Activated T-helper 17 cell treated with anti-CD3 and anti-CD28 coated beads, Interleukin-2, amount 50 U/mL, for 72 hours (primary cell): ENCODE measurements at places on chromosomes 6 and 20. TPM values are rescaled to one million over a fixed set of nuclear protein-coding genes. Genes with fewer than 3 reads are reported as not detected.
A peak's percentile ranks its signal among the peaks of the same experiment; 100 is the strongest.

Gene GTSF1L
- not detected for total RNA-seq

Gene NRM
- 36.9 TPM for total RNA-seq

Gene C2
- 4.7 TPM for total RNA-seq

Gene CRISP2
- not detected for total RNA-seq

Gene OTOR
- total RNA-seq: not detected

Gene MAP3K7
- 25.8 TPM for total RNA-seq

Gene CGA
- not detected for total RNA-seq

- ATAC-seq: no peak
Observed at GRCh38 chr6:118895261-118895560, 1.3 kb downstream of the ASF1A start.

GRCh38 chr20:31987744-31988143, 19.8 kb downstream of the XKR7 start:
- ATAC-seq: peak; percentile 37

- no peak for ATAC-seq
Observed at GRCh38 chr6:14379568-14379967, 262.0 kb downstream of the CD83 start.

- ATAC-seq: no peak
Observed at GRCh38 chr6:105369145-105369544, 33.7 kb downstream of the PREP start.

- no peak for ATAC-seq
Observed at GRCh38 chr20:10047427-10047826, 12.6 kb downstream of the ANKEF1 start.

DNA sequence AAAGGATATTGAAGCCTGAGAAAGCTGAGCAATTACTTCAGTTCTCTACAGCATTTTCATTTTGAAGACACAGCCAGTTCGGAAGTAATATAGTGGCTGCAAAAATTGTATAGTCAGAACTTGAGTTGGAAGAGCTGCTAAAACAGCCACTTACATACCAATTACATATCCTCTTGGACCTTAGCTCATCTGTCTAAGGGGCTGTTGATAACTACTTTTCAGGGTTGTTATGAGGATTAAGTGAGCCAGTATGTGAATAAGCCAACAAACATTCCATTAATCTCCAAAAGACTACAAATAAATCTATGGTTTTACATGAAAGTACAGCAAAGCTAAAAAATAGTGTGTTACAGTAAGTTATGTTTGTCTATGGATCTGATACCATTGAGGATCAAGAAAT, 59.7 kb downstream of the TMEM200A start:
- ATAC-seq: no peak

- ATAC-seq: peak; percentile 86
Observed at GRCh38 chr6:145823328-145823944, 8.8 kb upstream of the FBXO30 start.

GRCh38 chr6:53216301-53216700, 67.7 kb upstream of the GCM1 start:
- no peak for ATAC-seq

- no peak for ATAC-seq
Observed at GRCh38 chr6:10033223-10033829, 381.5 kb downstream of the TFAP2A start.

- ATAC-seq: no peak
Observed at GRCh38 chr6:151963001-151963400, 155.5 kb downstream of the ESR1 start.

GRCh38 chr20:50408526-50409364, 101.4 kb upstream of the PTPN1 start:
- ATAC-seq: no peak

- ATAC-seq: peak; percentile 79
Observed at GRCh38 chr6:35302604-35303241, 5.1 kb downstream of the DEF6 start.

DNA sequence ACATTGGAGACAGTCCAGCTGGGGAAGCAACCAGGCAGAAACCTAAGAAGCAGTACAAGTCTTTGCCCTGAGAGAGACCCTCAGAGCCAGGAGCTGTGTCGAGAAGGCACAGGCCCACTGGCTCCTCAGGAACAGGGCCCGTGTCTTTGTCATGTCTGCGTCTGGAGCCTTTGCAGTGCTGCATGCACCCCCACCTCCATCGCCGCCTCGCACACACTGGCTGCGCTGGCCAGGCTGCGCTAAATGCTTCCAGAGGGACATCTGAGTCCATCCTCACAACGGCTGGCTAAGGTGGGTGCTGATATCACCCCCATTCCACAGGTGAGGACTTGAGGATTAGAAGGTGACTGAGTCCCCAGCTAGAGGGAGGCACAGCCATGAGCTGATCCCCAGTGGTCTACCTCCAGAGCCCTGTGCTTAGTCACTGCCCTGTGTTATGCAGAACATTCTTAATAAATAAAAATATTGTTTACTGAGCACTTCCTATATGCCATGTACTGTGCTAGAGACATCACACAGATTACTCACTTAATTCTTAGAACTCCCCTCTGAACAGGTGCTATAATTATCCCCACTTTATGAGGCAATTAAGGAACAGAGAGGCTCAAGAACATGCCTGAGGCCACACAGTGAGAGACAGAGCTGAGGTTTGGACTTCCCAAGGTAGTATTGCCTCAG, 27.6 kb downstream of the GABRR2 start:
- no peak for ATAC-seq

DNA sequence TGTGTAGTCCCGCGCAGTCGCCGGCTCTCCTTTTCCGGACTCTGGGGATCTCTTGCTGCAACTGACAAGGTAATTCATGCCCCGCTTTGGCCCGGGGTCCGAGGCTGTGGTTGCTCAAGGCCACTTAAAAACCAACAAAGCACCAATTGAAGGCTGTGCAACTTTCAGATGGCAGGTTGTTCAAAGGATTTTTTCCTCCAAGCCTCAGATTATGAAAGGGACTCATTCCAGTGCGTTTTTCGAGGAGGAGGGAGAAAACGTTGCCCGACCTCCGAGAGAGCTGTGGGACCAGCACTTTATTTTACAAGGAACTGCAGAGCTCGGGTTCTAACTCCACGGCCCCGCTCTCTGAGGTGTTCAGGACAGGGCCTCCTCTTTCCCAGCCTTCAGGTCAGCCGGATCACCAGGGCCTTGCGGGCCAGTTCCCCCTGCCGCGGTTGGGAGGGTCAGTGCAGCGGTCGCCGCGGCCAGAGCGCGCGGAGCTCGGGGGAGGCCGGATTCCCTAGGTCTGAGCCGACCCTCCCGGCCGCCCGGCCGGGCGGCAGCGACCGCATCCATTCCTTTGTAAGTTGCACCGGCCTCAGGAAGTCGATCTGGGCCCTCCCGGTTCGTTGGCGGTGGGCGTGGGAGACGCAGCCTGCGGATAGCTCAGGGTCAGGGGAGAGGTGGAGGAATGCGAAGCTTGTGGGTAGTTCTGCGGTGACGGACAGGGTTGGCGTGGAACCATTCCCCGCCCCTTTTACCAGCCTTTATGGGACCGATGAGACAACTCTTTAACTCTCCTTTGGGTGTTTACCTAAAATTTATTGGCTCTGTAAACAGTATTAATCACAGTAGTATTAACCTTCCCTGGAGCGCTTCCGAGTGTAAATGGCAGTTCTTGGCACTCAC, 1.6 kb downstream of the UTRN start:
- ATAC-seq: no peak

GRCh38 chr6:164167873-164168405, 753.4 kb downstream of the QKI start:
- ATAC-seq: no peak

GRCh38 chr20:24151621-24152294, 163.2 kb upstream of the GGTLC1 start:
- no peak for ATAC-seq

- ATAC-seq: no peak
Observed at GRCh38 chr20:58745391-58745790, 52.8 kb downstream of the NPEPL1 start.

GRCh38 chr6:18340781-18341551, 46.2 kb upstream of the RNF144B start:
- ATAC-seq: no peak

- ATAC-seq: no peak
Observed at GRCh38 chr20:47551841-47552240, 50.2 kb downstream of the NCOA3 start.

DNA sequence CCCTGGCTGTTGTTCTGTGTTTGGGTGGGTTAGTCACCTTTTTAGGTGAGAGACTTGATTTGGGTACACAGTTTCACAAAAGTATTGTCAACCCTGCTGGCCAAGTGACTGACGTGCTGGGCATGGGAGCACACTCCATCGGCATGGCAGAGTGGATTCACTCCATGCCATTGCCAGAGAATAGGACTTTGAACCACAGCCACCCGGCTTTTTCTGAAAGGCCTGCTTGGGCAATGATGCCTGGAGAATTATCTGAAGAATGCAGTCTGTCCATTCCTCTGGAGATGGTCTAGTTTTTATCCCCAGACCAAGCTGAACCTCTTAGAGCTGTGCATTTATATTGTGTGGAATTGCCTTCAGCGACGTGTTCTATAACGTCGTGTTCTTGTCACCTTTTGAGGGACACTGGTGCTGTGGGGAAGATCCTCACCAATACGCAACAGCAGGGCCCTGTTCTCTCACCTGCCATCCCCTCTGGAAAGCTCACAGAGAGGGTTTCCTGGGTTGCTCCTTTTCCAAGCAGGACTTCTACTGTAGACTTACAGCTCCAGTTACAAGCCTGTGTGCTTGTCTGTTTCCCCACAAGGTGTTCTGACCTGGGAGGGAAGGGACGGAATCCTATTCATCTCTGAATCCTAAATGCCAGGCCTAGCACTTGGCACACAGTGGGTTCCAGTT, 183.4 kb upstream of the AKAP12 start:
- no peak for ATAC-seq

- no peak for ATAC-seq
Observed at GRCh38 chr6:42159431-42160024, 13.6 kb upstream of the GUCA1A start.

DNA sequence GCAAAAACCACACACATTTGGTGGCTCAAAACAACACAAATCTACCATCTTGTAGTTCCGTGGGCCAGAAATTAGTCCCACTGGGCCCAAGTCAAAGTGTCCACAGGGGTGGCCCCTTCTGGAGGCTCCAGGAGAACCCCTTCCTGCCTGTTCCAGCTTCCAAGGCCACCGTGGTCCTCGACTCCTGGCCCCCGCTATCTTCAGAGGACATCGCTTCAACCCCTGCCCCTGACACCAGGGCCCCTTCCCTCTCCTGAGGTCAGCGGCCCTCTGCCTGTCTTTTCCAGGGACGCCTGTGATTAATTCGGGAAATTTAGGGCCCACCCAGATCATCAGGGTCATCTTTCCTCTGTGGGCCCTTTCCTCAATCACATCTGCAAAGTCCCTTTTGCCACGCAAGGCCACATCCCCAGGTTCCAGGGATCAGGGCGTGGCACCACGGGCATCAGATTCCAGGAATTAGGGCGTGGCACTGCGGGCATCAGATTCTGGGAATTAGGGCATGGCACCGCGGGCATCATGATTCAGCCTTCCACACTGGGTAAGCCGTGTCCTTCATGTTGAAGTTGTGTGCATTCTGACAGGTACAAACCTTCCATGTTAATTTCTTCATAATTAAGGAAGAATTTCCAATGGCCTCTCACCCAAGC, 59.9 kb upstream of the SMOC2 start:
- ATAC-seq: no peak

DNA sequence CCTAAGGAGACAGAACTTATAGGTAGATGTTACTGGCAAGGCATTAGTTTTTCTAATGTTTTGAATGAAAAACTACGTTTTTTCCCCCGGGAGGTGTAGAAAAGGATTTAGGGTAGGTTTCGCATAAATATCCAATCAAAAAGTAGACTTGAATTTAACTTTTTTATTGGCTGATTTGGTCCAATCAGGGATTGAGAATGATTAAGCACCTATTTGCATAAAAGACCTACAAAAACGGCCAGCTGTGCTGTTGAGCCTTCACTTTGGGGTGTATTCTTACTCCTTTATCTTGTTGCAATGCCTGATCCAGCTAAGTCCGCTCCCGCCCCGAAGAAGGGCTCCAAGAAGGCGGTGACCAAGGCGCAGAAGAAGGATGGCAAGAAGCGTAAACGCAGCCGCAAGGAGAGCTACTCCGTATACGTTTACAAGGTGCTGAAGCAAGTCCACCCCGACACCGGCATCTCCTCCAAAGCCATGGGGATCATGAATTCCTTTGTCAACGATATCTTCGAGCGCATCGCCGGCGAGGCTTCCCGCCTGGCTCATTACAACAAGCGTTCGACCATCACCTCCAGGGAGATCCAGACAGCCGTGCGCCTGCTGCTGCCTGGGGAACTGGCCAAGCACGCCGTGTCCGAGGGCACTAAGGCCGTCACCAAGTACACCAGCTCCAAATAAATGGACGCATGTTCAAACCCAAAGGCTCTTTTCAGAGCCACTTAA, 113.5 kb upstream of the BTN3A2 start:
- ATAC-seq: peak; percentile 71

DNA sequence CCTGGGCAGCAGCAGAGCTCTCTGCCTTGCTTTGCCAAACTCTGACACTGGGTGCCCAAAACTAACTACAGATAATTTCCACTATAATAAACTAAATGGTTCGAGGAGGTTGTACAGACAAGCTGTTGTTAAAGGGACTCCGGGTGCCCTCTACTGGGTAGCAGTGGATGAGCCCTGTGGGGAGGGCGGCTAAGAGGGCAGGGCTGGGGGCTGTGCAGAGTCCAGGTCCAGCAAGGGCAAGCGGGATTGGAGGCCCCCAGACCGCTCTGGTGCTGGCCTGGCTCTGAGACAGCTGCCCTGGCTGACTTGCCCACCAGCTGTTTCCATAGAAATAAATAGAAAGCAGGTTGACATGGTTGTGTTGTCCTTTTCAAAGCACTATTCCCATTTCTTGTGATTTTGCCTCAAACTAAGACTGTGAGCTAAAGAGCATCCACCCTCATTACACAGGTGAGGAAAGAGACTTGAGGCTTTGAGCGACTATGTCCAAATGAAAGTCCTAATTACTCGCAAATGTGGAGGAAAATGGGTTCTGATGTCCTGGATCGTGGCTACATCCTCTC, 167.6 kb upstream of the CST7 start:
- ATAC-seq: no peak

- ATAC-seq: no peak
Observed at GRCh38 chr20:47201074-47201730, 155.3 kb downstream of the ZMYND8 start.

DNA sequence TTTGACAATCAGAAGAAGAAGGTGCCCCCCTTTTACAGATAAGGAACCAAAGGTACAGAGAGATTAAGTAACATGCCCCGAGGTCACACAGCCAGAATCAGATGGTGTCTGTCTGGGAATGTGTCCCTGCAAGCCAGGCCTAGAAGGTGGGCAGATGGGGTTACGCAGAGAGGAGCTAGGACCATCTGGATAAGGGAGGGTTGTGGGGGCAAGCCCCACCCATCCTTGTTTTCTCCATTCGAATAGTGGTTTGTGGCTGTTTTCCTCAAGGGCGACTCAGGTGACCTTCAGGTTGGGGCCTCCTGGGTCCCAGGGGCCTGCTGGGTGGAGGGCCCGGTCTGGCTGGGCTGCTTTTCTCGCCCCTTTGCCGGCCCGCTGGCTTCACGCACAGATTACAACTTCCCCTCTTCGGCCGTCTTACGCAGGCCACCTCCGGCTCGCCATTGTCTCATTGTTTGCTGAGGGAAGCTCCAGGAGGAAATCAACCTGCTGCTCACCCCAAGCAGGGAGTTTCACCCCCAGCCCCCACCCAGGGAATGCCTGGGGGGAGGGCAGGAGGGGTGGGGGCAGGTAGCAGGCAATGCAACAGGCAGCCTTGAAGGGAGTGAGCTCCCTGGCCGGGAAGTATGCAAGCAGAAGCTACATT, 30.8 kb upstream of the CSNK2A1 start:
- no peak for ATAC-seq
